ENCODE measurements at places on chromosomes 13 and 19.

DNA sequence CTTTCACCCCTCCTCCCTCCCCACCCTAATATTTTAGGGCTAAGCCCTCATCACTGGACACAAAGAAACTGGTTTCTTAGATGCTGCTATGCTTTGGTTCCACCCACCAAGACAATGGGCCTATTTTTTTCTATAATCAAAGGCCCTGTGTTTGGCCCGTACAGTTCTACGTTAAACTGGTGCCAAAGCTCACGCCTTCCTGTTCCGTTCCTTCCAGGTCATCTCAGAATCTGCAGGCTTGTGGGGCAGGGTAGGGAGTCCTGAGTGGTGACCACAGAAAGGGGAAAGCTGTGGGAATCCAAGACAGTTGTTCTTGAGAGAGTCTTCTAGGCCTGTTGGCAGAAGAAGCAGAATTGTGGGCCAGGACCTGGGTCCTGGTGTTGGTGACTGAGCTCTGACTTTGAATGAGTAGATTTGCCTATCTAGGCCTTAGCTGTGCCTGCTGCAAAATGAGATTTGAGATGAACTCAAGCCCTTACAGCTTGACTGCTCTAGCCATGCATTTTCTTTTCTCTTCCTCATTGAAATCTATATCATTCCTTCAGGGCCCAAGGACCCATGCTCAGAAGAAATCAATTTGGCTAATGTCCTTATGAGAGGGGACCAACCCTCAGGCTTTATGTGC lies 19.1 kb upstream of the CXCL17 start:
- H3K27ac ChIP-seq, result peak overlapping the region; percentile 75
- no peak overlapping the region for H3K4me3 ChIP-seq
- no peaks in the 10 kb centered on the region for H3K27me3 ChIP-seq
- H3K4me1 ChIP-seq, result peaks cover 17% of the 10 kb centered on the region
- H3K36me3 ChIP-seq, result peaks cover 12% of the 10 kb centered on the region

- H3K27ac ChIP-seq, result no peak overlapping the region
- peaks cover 30% of the 10 kb centered on the region for H3K36me3 ChIP-seq
- DNase-seq, result no peak
- H3K4me3 ChIP-seq, result no peak overlapping the region
- no peaks in the 10 kb centered on the region for H3K4me1 ChIP-seq
- H3K27me3 ChIP-seq, result no peaks in the 10 kb centered on the region
These were observed 8.9 kb downstream of the SARS2 start for GRCh38 chr19:38921420-38922274.

DNA sequence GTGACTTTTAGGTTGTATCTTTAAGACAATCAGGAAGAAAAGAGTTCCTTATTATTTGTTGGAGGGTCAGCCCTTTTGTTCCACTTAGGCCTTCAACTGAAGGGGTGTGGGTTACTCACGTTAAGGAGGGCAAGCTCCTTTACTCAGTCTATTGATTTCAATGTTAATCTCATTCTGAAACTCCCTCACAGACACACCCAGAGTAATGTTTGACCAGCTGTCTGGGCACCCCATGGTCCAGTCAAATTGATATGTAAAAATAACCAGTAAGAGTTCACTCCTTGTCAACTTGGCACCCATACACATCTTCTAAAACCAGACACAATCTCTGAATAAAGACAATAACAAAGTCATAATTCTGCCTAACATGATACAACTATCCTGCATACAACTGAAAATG lies 292.9 kb downstream of the KLF5 start:
- H3K27ac ChIP-seq, result no peak overlapping the region
- no peaks in the 10 kb centered on the region for H3K4me1 ChIP-seq
- no peak for DNase-seq

DNA sequence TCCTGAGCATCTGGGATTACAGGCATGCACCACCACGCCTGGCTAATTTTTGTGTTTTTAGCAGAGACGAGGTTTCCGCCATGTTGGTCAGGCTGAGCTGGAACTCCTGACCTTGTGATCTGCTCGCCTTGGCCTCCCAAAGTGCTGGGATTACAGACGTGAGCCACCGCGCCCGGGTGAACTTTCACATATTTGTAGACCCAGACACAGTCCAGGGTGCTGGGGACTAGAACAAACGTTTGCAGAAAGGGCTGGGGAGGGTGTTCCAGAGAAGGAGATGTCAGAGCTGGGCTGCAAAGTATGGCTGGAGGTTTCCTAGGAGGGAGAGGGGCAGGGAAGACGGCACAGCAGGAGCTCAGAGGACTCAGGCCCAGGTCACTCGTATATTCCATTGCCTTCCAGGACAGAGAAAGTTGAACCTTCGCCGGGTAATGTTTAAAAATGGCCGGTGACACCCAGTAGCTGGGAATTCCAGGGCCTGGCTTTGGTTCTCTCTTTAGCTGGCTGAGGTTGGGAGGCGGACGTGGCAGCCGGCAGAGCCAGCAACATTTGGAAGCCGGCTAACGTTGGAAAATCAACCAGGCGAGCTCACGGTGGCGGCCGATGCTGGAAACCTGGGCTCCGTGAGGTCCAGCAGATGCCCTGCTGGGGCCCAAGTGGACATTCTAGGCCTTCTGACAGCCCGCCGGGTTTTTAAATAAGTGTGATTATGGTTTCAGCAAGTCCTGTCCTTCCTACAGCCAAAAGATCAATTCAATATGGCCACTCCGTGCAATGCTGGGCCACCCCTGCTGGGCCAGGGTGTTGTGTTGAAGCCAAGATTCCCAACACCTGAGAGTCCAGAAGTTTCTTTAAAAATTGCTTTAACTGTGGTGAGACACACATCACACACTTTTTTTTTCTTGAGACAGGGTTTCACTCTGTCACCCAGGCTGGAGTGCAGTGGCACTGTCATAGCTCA lies 41.5 kb downstream of the NFIC start:
- peaks cover 26% of the 10 kb centered on the region for H3K4me1 ChIP-seq

- peaks cover 69% of the 10 kb centered on the region for H3K36me3 ChIP-seq
- H3K4me1 ChIP-seq, result peaks cover 30% of the 10 kb centered on the region
- peak overlapping the region; percentile 62 for H3K4me3 ChIP-seq
These were observed 2.4 kb downstream of the DHX34 start for GRCh38 chr19:47351548-47351947.
